ENCODE measurements at places on chromosomes 2 and 18.

DNA sequence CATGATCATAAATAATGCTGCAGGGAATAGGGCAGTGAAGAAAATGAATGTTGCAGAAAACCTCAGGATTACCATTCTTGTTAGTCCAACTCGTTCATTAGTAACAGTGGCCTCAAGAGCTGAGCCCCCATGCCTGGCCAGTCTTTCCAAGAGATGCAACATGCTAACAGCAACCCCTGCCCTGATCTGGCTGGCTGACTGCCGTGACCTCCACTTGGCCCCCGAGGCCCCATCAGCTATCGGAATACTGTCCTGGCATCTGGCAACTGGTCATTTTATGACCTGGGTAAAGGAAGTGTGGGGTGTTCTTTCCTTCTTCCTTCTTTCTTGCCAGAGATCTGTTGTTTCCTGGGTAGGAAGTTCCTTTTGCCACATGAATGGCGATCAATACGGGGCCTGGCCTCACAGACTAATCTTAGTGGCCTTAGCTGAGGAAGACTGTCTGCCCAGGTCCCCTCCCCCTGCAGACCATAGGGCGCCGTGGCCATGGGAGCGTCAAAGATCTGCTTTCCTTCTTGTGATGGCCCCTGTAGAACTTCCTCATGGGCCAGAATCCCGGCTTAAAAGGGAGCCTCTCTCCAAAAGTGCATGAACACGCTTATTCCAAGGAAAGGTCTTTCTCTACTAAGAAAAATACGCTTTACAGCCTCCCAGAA lies 10.6 kb upstream of the TRABD2A start:
- DNase-seq: no peak

DNA sequence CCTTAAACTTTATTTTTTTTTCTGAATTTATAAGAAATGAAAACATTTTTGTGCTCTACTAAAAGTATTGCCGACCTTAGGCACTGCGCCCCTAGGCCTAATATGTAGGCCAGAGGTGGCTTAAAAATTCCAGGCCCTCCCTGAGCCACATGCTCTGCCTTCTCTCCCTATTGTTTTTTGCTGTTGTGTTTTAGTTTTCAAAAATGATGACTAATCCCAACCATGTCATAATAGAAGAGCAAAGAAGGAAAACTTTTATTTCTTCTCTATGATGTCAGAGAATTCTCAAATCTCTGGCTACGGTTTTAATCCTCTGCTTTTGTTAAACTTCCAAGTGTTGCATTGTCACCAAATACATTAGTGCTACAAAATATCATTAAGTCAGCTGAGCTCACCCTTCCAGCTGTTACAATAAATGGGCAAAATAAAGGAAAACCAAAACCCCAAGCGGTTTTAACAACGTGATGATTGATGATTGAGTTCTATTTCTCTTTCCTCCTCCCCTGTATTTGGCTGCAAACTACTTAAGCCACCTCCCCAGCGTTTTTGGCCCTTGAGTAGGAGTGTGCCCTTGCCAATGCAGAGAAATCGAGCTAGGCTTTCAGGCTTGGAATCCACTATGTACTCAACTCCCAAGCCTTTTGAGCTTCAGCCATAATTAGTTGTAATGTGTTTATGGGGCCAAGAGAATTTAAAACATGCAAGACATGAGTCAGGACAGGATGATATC lies 163.5 kb upstream of the POU3F3 start:
- DNase-seq: no peak

DNA sequence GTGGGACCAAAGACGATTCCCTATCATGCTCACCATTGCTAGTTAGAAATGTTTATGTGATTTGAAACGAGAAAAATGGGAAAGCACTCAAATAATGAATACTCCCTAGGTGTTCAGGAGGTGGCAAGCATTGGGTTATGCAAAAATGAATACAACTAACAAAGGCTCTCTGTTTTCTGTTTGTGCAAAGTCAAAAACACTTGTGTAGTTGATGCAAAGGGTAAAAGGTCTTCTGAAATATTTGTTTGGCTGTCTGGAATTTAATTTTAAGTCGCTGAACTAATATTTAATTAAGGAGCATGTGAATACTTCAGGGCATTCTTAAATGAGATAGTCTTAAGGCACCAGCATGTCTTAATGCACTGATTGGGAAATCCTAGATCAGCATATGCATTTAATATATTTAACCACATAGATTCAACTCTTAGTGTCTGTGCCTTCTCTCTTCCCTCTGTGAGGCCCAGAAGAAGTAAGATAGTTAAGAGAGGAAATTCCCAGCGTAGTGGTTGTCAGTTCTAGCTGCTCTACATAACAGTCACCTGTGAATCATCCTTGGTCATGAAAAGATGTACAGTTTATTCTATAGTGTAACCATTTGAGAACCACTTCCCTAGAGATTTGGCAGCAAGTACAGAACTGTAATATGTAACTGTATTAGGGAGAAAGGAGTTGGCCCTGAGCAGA lies 111.9 kb downstream of the EPC2 start:
- DNase-seq: no peak

DNA sequence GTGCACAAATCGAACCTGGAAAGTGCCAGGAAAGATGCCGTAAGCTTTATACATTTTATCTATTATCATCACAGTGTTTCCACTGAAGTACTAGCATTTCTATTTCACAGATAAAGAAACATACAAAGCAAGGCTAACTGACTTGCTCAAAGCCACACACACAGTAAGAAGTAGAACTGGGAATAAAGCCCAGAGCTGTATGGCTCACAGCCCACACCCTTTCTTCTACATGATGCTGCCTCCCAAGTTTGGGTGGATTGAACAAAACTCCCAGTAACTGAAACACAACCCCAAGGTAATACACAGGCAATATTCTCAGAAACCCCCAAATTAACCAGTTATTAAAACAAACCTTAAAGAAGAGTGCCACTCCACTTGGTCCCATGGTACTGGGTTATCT lies 11.2 kb downstream of the SAP130 start:
- no peak for DNase-seq

- no peak for DNase-seq
Measured at GRCh38 chr2:235690082-235690808, 196.4 kb downstream of the AGAP1 start.

DNA sequence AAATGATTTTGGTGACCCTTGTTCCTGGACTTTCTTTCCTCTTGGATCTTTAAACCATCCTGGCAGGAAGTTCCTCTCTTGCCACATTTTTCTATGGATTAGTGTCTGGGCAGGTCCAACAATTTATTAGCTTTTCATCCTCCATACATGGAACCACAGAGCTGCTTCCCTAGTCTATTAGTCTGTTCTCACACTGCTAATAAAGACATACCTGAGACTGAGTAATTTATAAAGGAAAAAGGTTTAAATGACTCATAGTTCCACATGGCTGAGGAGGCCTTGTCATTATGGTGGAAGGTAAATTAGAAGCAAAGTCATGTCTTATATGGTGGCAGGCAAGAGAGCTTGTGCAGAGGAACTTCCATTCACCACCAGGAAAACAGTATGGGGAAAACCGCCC lies 122.9 kb downstream of the DDX1 start:
- DNase-seq: no peak

Measured in activated T-helper 1 cell treated with anti-CD3 and anti-CD28 coated beads, Interleukin-2, amount 50 U/mL, for 16 hours (primary cell).